Left renal pelvis (tissue), 4 donors: ENCODE measurements at places on chromosomes 6 and 20.

DNA sequence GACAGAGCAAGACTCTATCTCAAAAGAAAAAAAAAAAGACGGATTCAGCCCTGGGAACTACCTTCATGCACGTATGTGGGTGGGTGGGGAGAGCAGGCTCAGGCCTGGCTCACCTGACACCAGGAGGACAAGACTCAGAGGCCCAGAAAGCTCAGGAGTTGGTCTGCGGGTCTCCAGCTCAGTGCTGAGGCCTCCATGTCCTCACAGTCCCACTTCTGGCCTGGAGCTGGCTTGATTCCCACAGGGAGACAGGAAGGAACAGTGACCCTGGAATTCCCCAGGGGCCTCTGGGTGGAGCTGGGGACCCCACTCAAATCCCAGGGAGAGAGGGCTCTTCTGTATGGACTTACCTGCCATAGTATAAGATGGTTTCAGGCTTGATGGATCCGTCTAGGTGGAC, 15.6 kb downstream of the ADA start:
- DNase-seq, result no peak

DNA sequence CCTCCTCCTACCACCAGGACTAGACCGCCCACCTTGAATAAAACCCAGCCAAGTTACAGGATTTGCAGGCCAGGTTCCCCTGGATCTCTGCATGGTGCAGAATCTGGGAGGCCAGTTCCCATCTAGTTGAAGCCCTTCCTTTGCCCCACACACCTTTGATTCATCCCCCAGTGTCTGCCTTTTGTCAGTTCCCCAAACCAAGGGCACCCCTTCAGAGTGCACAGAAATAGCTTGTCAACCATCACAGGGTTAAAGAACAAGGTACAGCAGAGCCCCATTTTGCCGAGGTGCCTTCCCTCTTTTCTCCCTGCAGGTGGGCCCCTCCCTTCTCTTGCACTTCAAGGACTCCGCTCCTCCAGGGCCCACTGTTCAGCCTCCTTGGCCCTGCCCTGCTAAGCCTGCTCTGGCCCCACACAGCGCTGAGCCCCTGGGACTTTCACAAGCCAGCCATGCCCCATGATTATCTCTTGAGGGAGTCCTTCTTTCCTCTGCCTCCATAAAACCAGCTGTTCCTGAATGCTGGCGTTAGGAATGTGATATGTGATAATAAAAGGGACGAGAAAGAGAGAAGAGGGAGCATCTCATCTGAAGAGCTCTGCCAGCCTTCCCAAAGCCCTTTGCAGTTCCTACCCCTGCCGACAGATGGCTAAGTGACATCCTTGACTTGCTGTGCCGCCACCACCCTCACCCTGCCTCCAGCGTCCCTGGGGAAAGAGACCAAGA, 280.3 kb downstream of the CDC5L start:
- DNase-seq, result no peak

DNA sequence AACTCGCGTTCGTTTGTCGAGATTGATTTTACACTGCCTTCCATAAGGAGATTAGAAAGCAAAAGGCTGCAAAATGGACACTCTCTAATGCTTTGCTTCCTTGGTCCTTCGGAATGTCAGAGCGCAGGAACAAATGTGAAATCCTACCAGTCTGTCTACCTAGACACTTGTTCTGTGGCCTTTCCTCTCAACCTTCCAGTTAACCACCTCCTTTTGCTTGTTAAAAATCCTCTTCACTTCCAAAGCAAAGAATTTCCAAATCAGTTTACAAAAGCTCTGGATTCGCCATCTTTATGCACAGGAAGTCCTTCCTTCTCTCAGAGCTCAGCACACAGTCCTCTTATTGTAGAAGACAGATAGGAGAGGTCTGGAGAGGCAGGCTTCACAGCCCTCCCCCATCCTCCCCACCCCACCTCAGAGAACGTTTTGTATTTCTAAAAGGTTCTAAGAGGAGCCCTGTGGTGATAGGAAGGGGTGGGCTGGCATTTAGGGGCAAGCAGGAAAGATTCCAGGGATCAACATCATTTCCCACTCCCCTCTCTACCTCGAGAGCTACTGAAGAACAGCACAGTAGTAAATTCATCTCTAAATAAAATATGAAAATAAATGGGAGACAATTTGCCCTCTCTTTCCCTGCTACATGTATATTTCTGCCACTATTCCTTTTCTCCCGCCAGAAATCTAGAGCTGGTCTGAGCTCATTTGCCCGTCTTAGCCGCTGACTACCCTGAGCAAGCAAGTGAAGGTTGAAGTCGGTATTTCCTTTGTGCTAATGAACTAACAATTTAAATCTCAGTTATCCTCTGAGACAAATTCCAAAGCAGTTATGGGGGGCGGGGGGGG, 18.9 kb downstream of the TFAP2A start:
- DNase-seq, result no peak

GRCh38 chr6:25173246-25173645, 105.9 kb upstream of the CARMIL1 start:
- no peak for DNase-seq

DNA sequence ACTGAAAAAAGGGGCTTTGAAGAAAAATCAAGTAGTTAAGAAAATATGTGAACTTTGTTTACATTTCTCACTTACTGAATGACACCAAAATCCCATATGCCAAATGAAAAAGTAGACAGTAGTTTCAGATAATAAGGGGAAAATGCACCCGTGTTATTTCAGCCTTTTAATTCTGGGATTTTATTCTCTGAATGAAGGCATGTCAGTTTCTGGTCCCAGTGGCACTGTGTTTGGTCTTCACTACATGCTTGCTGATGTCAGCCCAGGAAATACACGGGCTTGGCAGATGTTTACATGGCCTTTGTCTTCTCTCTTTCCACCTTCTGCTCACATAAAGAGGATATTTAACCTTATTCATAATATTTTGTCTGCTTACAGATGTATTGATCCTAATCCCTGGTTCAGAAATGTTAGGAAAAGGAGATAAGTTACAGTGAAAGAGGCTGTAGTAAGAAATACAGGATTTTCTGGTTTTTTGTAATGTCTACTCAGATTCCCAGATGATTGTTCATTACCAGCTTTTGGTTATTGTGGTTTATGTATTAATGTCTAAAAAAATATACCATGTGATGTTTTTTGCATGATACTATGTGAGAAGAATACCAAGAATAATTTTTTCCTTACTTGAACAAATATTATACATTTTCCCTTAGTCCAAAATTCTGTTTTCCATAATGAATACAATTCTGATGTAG, 27.7 kb downstream of the DSE start:
- no peak for DNase-seq

DNA sequence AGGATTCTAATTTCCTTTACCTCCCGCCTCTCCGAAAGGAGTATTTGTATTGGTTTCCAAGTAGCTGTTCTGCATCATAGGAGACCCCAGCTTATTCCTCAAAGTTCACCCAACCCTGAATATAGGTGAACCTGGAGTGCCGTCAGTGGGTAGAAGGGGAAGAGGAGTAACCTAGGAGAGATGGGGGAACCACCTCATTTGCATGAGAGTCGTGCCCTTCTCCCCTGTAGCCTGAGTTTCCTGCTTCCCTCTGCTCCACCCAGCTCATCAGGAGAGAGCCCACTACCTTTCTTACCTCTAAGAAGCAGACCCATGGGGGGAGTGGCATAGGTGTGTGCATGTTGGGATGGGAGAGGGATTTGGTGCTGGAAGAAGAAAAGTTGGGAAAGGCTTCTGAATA, 17.3 kb upstream of the WFDC2 start:
- DNase-seq, result no peak
